ENCODE measurements at places on chromosomes 5 and 9.

GRCh38 chr5:116032094-116032517, at the start of gene ARL14EPL:
Gene ARL14EPL, plus strand, starts transcription at chr5:116032472. Its CDS starts 18,994 bp downstream, at chr5:116051466.
- no peak for DNase-seq

- DNase-seq, result no peak
Observed at GRCh38 chr9:14309403-14309802, 4.5 kb downstream of the NFIB start.

DNA sequence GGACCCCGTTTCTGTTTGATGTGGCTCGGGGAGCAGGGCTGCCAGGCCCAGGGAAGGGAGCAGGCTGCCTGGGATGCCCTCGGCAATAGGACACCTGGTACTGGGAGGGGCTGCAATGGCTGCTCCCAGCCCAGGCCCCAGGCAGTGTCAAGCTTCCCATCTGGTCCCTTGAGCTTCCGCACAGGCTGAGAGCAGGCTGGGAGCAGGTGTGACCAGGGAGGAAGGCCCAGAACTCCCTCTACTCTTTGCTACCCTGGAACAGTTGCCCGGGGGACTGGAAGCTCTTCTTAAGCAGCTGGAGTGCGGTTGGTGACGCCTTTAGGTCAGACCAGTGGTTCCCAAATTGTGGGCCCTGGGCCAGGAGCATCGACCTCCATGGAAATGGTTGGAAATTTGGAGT, 186.9 kb downstream of the GADD45G start:
- no peak for DNase-seq

- DNase-seq, result no peak
Observed at GRCh38 chr5:164256351-164256750, 750.9 kb downstream of the MAT2B start.

DNA sequence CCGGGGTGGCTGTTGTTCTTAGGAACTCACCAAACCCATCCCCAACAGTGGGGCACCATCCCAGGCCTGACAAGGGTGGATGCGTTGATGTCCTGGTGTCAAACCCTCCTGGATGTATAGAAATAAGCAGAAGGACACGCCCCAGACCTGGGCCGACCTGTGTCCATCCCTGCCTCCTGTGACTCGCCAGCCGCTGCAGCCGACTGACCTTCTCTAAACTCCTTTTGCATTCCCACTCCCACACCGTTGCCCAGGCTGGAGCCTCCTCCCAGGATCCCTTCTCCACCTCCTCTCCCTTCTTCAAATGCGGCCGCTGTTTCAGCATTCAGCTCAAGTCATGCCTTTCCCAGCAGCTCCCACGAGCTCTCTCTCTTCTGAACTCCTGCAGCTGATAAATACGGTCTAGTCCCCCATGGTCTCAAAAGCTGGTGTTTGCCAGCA, 213.2 kb upstream of the IER5L start:
- DNase-seq, result no peak

- DNase-seq, result no peak
Observed at GRCh38 chr5:171288066-171288465, 21.0 kb upstream of the TLX3 start.

- DNase-seq, result peak; percentile 48
Observed at GRCh38 chr5:175657593-175658271, at the start of gene HRH2. Gene HRH2, plus strand, starts transcription at chr5:175658071. Its CDS starts 25,163 bp downstream, at chr5:175683234.

Measured in HAP-1 (cell line).